A375 (cell line): ENCODE measurements at places on chromosomes 6 and 20. TPM values are rescaled to one million over a fixed set of nuclear protein-coding genes. Genes with fewer than 3 reads are reported as not detected.

Gene COL9A3
- 835 and 843 TPM in 2 replicates for total RNA-seq

Gene CDSN
- not detected in 2 replicates for total RNA-seq

Gene MUCL3
- total RNA-seq, result not detected in 2 replicates

Gene TRAPPC3L
- not detected in 2 replicates for total RNA-seq

Gene SLC22A2
- not detected in 2 replicates for total RNA-seq

Gene RHAG
- total RNA-seq, result not detected in 2 replicates

Gene UNC5CL
- total RNA-seq, result 0.53 and 1.0 TPM in 2 replicates

Gene C6orf163
- total RNA-seq, result 0.82 and 2.0 TPM in 2 replicates

Gene TCF21
- total RNA-seq, result 0.08 TPM in 1 of 2 replicates, not detected in the other

Gene SOX18
- total RNA-seq, result 0.72 and 1.2 TPM in 2 replicates

Gene IRAK1BP1
- total RNA-seq, result 2.3 and 3.2 TPM in 2 replicates

Gene PEDS1
- total RNA-seq, result 28.9 and 36.7 TPM in 2 replicates

Gene HLA-DMB
- total RNA-seq, result 16.0 and 16.5 TPM in 2 replicates

Gene GMDS
- total RNA-seq, result 9.0 and 11.5 TPM in 2 replicates

Gene CLVS2
- total RNA-seq, result 0.13 and 0.60 TPM in 2 replicates

Gene VIP
- not detected in 2 replicates for total RNA-seq

Gene RSPO4
- not detected in 2 replicates for total RNA-seq

Gene CPNE5
- 0.05 and 0.26 TPM in 2 replicates for total RNA-seq

Gene CSNK2B
- 129 and 169 TPM in 2 replicates for total RNA-seq

Gene MRAP2
- 0.19 and 0.49 TPM in 2 replicates for total RNA-seq

Gene RBM24
- total RNA-seq, result 0.48 and 1.5 TPM in 2 replicates

Gene MAK
- total RNA-seq, result 0.05 and 0.11 TPM in 2 replicates

Gene SEMG1
- total RNA-seq, result not detected in 2 replicates
